ENCODE measurements at places on chromosomes 11 and 22. TPM values are rescaled to one million over a fixed set of nuclear protein-coding genes. Genes with fewer than 3 reads are reported as not detected.
A peak's percentile ranks its signal among the peaks of the same experiment; 100 is the strongest.

DNA sequence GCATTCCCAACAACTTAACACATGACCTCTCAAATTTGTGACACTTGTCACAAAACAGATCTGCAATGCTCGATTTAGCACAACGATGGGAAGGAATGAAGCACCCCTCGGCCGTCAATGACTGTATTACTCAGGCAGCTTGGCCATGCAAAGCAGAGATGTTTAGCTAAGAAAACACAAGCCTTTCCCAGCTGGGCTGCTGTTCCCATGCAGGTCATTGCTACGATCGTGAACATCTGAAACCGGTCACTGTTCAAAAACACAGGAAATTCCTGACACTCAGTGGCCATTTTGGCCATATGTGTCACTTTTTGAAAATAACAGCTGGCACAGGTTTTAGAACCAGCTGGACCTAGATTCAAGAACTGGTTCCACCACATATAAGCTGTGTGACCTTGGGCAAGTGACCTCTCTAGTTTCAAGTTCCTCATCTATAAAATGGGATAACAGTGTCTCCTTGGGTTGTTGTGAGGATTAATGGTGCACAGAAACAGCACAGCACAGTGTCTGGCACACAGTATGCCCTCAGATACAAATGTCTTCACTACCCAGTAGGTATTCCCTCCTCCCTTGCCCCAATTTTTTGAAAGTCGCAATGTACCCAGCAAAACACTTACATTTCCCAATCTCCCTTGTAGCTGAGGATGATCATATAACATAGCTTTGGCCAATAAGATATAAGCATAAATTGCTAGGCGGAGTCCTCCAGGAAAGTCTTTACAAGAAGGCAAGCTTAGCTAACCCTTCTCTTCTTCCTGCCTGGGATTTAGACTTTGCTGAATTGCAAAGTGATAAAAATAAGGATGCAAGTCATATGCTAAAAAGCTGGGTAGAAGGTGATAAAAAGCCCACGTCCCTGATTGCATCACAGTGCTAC lies 93.1 kb downstream of the C11orf58 start:
- no peak for DNase-seq

GRCh38 chr11:16186680-16187079 lies 169.7 kb downstream of the SOX6 start:
- DNase-seq: no peak

DNA sequence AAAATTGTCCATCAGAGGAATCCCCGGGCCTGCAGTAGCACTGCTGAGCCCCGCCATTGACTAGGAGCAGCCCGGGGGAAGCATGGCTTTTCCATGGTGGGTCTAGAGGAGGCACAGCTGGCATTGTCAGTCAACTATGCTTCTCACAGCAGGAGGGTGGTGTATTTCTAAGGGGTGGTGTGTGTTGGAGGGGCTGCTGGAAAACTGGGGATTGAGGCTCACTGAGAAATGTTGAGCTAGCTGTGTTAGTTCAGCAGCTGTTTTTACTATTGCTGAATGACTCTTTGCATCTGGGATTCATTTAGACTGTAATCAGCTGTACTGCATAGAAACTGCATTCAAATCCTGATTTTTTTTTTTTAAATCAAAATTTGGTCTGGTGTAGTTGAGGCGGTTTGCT lies 5.6 kb downstream of the DDX10 start:
- DNase-seq: peak; percentile 93

DNA sequence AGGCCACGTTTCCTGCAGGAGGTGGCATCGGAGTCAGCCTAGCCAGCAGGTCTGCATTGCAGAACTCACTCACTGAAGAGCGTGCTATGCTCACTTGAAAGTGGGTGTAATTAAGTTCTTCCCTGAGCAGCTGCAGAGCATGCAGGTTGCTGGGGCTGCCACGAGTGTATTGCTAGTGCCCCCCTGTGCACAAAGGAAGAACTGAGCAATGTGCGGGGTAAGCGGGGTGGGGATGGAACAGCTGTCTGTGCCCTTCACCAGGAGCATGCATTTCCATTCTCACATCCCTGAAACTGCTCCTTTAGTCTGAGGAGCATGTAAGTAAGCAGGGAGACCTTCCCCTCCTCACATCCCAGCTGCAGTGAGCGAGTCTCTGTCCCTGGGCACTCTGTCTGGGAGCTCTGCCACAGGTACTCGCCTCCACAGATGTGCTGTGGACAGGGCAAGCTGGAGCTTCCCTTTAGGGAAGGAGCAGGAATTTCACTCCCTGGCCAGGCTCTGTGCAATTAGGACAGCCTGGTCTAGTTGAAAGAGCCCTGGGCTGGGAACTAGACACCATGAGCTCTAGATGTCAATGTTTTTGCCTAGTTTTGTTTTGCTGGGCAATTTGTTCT lies 1031.8 kb downstream of the NTM start:
- DNase-seq: peak; percentile 93

DNA sequence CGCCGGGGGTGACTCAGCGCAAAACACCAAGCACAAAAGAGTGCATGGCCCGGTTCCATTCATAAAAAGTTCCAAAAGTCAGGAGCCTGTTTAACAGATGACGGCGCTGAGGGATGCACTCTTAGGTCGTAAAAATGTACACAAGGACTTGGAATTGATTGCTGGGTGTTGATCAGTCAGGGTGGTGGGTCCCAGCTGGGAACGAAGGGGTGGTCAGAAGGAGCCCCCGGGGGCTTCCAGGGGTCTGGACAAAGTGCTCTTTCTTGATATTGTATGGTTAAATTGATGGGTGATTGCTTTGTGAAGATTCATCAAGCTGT lies 20.7 kb downstream of the IFITM10 start:
- DNase-seq: no peak

DNA sequence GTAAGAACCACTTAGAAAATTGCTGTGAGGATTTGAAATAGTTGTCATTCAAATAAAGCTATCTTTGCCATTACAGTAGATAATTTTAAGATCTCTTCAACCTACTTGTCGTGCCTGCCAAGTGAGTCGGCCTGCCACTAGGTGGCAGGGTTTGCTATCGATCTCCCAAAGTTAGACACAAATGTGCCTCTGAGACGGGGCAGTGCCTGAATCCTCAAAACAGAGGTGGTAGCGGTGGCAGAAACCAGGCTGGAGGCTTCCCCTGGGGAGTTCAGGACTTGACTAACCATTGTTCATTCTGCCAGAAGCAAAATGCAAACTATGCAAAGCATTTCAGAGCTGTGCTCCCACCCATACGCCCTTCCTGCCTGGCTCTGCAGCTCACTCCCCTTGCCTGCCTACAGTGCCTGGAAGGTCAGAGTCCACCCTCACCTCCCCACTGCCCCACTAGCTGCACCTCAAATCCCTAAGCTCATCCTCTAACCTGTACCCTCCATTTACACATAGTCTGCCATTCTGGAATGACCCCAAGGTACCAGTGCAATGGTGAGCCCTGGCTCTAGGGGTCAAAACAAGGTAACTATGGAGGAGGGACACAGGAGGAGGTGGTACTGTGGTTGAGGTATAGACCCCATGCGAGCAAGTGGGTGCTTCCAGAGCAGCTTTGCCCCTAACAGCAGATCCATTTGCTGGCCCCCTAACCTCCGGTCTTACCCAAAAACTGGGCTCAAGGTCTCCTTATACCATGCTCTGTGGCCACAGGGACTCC lies 82.1 kb downstream of the C11orf58 start:
- peak; percentile 86 for DNase-seq

GRCh38 chr11:123393312-123393927 lies 36.6 kb upstream of the GRAMD1B start:
- no peak for DNase-seq

DNA sequence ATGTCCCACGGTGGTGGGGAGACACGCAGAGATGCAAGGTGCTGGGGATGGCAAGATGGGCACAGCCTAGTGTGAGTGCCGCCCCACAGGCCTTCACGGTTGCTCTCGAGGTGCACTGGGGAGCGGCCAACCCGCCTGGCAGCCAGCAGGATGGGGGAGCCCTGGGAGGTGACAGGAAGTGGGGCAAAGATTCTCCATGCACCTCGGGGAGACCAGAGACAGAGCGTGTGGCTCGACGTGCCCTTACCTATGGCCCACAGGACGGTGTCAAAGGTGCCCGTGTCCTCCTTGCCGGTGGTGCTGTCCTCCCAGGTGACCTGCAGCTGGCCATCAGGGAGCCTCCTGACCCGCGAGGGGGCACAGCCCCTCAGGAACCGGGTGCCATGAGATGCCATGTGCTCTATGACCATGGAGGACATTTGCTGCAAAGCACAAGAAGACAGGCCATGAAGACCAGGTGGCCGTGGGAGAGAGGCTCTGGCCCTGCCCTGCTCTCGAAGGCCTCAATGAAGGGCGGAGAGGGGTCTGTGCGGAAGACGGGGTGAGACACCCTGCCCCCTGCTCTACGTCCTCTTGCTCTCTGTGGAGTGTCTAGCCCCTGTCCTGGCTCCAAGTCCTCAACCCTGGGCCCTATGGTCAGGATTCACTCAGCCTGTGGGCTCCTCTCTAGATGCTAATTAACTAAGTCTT lies 40.6 kb upstream of the GNB1L start:
- no peak for DNase-seq

The TSSK2 gene
- total RNA-seq: not detected

The ZNF195 gene
- 16.5 TPM for total RNA-seq

The DCHS1 gene
- total RNA-seq: 64.6 TPM

Data from tongue (tissue), 3 donors.